ENCODE measurements at places on chromosomes 3 and 15.
A peak's percentile ranks its signal among the peaks of the same experiment; 100 is the strongest.

GRCh38 chr15:27589260-27589659 lies 509.9 kb downstream of the OCA2 start:
- peak; percentile 77 for DNase-seq

GRCh38 chr15:66805202-66805885 lies 103.3 kb downstream of the SMAD6 start:
- DNase-seq, result no peak

DNA sequence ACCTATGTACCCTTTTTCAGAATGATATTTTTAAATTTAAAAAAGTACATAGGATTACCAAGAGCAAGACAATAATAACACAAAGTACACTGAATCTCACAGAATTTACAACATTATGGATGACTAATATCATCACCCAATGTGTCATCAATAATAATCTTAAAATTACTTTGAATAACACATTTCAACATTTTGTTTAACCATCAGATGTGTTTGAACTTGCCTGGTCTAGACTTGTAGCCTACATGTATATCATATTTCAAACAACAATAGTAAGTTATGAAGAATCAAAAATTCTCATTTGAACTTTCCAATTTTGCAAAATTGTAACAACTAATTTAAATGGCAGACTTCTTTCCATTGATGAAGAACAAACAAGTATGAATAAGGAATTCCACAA lies 15.1 kb downstream of the LRRC3B start:
- no peak for DNase-seq

- no peak for DNase-seq
These were observed 76.6 kb downstream of the NEDD4 start for GRCh38 chr15:55916666-55917409.

DNA sequence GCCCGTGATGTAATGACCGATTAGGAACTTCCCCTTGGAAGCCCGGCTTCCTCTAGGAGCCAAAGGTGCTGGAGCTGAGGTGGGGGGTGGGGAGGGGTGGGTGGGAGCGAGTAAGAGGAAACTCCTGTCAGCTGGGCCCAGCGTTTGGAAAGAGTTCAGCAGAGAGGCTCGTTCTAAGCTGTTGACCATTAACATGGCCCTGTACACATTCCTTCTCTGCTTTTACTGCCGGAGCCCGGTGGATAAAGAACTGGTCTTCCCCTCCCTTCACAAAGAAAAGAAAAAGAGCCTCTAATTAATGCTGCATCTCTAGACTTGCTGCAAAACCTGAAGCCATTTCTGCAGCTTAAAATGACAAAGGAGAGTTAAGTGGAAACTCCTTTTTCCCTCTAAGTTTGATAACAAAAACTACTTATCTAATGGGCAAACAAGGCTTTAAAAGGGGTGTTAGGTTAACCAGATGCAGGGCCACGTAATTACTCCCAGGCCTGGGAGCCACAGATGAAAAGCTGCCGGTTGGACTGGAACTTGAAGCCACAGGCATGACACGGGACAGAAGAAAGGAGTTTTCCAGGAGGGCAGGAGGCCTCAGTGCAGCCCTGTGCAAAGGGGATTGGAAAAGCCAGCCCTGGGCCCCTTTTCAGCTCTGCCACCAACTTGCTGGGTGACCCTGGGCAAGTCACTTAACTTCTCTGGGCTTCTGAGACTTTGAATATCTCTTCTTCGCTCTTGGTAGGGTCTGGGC lies 71.3 kb downstream of the SMAD6 start:
- DNase-seq, result no peak

GRCh38 chr3:55013145-55013925 lies 85.5 kb upstream of the LRTM1 start:
- DNase-seq, result peak; percentile 61

DNA sequence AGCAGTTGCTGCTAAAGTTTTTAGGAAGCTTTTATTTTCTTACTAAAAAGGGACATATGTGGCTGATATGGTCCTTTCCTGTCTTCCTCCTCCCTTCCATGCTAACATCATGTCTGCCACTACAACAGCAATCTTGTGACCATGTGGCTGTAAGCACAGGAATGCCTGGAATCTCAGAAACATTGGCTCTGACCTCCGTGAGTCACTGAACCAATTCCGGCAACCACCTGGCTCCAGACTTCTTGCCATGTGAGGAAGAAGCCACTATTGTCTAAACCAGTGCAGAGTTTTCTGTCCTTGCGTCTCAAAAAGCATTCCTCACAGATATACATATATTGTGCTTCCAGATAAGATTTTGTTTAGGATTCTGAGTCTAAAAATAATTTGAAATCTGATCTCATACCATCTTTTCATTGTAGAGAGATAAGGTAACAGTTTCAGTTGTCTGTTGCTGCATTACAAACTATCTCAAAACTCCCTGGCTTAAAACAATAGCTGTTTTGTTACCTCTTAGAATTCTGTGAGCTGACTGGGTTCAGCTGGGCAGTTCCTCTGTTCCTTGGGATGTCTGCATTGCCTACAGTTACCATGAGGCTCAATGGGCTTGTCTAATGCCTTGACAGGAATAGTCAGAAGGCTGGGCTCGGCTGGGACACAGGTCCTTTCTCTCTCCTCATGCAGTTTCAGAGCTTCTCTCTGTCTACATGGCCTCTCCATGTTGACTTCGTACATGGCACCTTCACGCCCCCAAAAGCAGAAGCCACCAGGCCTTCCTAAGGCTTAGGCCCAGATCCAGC lies 77.3 kb upstream of the MAGI1 start:
- DNase-seq, result no peak

DNA sequence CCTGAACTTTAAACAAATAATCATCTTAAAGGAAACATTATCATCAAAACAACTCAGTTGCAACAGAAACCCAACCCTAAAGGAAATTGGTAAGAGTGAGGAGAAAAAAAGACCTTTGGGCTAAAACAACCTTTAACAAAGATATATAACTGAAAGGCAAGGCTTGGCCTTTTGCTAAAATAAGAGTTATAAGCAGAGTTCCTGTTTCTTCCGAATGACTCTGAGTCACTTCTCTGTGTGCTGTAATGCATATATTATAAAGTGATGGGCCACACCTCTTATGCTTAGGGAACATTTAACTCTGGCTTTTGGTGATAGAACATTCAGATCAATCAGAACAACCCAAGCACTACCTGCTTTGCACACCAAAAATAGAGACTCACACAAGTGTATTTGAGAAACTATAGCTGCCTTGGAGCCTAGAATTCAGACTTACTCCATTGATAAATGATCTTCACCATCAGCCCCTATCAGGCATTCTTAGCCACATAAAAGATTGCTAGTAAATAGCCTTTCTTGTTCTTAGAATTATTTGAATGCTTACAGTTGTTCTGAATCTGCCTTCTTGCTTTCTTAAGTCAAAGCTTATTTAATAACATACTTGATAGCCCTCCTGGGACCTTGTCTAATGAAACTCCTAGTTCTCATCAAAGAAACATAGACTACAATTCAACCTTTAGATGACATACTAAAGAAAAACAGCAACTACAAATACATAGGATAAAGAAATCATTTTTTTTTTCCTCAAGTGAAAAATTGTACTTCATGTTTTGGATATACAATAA lies 294.2 kb upstream of the SEMA6D start:
- no peak for DNase-seq

DNA sequence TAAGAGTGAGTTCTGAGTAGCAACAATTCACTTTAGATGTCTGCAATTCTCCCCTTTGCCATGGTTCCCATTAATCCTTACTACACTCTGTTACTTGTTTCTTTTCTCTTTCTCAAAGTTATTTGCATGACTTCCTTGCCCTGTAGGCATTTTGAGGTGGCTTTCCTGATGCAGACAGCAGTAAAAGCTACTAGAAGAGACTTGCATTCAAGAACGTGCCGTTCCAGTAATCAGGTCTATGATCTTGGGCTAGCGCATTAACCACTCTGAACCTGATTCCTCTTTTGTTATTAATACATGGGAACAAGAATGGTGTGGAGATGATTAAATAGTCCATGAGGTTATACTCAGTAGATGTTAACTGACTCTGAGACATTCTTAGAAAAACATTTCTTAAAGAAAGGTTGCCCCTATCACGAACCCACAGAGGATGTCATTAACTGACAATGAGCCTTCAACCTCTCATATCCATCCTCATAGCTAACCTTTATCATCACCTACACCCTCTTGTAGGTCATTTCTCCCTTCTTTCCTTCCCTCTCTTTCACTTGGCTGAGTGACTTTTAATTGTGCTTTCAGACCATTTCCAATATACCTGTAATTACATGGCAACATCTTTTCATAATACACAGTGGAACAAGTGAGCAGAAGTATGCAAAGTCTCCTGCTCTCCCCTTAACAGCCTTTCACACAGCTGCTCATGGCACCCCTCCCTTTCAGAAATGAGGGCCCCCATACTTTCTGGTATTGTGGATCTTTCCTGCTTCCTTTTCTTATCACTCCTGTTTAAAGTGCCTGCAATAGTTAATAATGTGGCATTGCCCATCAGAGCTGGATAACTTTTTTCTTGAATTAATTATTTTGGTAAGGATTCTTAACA lies 175.9 kb downstream of the CHST2 start:
- no peak for DNase-seq

- no peak for DNase-seq
These were observed 18.5 kb downstream of the ABHD6 start for GRCh38 chr3:58256061-58256460.

DNA sequence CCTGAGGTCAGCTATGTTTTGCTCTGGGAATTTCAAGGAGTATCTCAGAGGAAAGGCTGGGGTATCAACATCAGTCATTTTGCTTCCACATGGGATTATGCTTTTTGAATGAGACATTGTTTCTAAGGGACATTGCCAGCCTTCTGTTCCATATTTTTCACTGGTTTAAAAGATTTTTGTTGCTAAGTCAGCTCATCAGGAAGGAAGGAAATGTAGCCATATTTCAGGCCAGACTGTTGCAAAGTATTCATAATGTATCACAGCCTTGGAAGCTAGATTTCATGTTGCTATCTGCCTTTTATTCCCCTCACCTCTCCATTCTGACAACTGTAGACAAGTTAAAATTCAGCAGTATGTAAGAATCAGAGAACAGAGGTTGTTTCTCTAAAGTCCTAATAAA lies 61.0 kb upstream of the CHRM5 start:
- no peak for DNase-seq

GRCh38 chr3:100650651-100651619 lies 41.5 kb downstream of the ADGRG7 start:
- DNase-seq, result no peak

DNA sequence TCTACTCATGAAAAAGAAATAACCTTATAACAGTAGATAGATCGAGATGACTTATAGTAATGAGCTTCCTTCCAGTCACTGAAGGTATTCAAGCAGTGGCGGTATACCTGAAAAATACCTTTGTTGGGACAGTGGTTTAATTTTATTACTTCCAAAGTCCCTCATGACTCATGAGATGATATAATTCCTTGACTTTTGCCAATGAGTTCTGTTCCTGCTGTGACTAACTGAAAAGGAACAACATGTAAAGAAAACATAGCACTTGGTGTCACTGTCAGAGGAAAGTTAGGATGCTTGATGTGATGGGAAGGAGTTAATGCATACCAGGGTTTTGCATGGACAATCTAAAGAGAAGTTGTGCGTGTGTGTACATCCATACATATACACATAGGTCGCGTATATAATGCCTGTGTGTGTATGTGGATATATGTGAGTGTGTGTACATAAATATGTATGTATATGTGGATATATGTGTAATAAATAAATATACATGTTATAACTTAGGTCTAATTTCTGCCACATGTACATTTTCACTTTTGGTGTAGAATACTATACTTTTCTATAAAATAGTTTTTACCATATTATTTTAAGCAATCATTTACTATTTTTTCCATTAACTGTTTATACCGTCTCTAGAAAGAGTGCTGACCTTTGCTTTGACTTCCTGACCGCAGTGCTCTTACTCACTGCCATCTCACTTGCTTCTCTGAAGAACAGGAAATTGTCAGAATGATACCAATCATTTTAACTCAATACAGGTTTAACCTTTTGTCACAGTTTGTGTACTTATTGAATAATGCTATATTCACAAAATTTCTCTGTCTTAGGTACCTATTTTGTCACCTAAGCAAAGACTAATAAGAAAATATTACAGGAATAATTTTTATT lies 12.6 kb upstream of the PAK2 start:
- DNase-seq, result no peak

DNA sequence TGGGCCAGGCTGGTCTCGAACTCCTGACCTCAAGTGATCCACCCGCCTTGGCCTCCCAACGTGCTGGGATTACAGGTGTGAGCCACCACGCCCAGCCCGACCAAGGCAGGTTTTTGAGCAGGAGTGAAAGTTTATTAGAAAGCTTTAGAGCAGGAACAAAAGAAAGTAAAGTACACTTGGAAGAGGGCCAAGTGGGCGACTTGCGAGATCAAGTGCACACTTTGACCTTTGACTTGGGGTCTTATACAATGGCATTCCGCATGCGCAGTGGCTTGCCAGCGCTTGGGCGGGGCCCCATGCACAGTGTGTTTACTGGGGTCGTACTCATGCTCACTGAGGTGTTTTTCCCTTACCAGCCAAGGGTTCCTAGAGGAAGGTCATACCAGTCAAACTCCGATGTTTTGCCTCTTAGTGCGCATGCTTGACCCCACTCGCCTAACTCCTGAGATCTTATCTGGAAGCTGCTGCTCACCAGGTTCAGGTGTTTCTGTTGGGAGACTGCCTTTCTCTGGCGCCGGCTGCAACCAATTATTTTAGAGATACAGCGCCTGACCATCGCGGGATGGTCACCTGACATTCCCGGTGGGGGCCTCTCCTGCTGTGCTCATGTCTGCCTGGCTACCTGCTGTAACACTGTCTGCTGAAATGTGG lies 46.9 kb upstream of the FLNB start:
- no peak for DNase-seq

- no peak for DNase-seq
These were observed 49.9 kb downstream of the ALDH1A2 start for GRCh38 chr15:58015565-58015964.

DNA sequence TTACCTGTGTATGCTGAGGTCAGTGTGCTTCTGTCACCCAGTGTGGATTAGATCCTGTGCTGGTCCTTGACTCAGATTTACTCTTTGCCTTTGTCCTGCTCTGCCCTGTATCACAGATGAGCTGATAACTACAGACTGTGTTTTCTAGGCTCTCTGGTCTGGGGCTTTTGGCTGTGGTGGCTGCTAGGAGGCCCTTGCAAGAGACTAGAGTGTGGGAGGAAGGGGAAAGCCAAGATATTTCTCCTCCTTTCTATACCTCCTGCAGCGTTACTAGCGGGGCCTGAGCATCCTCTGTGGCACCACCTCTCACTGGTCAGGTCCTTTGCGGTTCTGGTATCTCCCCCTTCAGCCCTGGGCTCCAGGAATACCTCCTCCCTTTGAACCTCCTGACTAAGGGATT lies 282.3 kb upstream of the TBC1D5 start:
- DNase-seq, result no peak

- DNase-seq, result no peak
These were observed 29.8 kb upstream of the MUC13 start for GRCh38 chr3:124964387-124964786.

DNA sequence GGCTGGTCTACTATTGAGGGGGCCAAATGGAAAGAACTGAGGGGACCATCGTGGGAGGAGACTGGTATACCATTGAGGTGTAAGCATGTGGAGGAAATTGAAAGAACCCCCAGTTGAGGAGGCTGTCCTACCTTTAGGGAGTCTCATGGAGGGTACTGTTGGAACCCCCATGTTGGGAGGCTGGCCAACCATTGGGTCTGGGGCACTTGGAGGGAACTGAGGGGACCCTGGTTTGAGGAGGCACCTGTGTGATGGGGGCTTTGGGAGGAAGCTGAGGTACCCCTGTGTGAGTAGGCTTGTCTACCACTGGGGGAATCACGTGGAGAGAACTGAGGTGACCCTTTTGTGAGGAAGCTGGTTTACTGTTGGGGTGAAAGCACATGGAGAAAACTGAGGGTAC lies 157.5 kb downstream of the FBLN2 start:
- DNase-seq, result no peak
